ENCODE measurements at places on chromosomes 1 and 21.
A peak's percentile ranks its signal among the peaks of the same experiment; 100 is the strongest.

DNA sequence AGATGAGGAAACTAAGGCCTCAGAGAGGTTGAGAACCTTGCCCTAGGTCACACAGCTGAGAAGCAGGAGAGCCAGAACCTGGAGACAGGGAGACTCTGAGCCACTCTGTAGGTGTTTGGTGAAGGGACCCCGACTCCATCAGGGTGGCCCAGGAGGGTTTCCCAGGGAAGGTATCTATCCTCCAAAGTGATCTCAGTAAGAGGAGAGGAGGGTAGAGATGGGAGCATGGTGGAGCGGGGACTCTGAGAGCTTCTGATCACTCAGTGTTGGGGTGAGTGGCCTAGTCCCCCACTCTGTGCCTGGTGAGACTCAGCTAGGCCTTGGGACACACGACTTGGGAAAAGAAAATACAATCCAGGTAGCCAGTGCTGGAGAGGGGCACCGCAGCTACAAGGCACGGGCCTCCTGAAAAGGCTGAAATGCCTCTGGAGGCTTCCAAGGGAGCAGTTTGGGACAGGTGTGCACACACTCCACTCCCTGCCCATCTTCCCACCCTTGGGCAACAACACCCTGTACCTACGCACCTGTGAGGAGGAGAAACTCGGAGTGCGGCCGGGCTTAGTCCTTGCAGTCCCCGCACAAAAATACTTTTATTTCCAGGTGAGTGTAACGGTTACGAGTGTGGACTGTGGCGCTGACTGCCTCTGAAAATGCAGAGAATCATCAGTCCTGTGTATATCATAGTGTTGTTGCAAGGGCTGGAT lies 80.8 kb downstream of the CAMK2N1 start:
- no peak for DNase-seq

- DNase-seq = no peak
Observed at GRCh38 chr1:193694741-193695140, 508.3 kb upstream of the B3GALT2 start.

DNA sequence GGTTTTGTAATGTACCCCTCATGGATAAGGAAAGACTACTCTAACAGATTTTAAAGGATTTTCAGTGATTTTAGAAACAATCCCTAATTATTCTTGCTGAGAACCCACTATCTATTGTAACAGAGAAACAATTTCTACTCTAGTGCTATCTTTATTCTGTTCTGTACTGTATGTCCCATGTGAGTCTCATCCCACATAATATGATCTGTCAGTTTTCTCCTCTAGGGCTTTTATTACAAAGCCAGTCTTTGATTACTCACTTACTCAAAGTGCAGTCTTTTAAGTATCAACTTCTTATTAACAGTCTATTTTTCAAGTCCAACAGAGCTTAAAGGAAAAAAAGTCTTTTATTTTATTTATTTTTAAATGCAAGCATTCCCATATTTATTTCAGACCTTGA lies 54.8 kb downstream of the CTH start:
- no peak for DNase-seq

DNA sequence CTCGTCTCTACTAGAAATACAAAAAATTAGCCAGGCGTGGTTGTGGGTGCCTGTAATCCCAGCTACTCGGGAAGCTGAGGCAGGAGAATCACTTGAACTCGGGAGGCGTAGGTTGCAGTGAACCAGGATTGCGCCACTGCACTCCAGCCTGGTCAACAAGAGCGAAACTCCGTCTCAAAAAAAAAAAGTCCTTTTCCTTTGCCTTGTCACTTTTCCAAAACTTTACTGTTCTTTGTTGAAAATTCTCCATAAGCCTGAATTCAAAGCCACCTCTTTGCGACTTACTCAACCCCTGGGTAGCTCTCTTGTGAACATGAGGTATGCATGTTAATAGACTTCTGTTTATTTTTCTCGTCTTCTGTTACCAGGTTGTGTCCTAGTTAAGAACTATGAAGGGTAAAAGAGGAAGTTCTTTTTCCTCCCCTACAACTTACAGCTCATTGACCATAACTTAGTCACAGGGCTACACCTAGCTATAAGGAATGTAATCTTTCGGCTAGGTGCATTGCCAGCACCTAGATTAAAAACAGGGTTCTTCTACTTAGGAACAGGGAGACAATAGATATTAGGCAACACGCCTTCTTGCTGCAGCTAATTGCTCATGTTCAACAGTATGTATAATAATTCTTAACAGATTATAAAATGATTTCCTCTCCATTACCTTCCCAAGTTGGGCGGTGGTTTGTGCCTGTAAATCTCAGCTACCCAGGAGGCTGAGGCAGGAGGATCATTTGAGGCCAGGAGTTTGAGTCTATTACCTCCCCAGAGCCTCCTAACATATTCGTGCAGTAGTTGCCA lies 40.9 kb downstream of the PTAFR start:
- peak; percentile 53 for DNase-seq

DNA sequence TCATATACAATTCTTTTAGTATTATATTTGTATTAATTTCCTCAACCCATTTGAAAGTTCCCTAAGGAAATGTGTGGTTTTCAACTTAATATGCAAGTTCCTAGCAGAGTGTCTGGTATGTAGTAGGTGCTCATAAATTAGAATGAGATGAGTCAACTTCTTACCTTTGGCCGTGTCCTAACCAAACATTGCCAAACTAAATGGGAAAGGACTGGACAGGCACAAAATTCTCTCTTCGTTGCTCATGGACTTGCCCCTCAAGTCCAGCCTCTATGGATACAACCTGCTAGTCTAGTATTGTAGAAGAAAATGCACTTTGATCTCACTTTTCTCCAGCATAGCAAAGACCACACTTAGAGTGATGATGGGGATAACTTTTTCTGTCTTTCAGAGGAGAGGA lies 11.6 kb upstream of the MRPS14 start:
- DNase-seq = no peak

- DNase-seq = no peak
Observed at GRCh38 chr1:29333008-29333407, 96.7 kb downstream of the PTPRU start.

- DNase-seq = no peak
Observed at GRCh38 chr1:31122101-31122735, 56.7 kb upstream of the PUM1 start.

GRCh38 chr1:85058786-85059185 lies 10.5 kb upstream of the MCOLN3 start:
- no peak for DNase-seq

DNA sequence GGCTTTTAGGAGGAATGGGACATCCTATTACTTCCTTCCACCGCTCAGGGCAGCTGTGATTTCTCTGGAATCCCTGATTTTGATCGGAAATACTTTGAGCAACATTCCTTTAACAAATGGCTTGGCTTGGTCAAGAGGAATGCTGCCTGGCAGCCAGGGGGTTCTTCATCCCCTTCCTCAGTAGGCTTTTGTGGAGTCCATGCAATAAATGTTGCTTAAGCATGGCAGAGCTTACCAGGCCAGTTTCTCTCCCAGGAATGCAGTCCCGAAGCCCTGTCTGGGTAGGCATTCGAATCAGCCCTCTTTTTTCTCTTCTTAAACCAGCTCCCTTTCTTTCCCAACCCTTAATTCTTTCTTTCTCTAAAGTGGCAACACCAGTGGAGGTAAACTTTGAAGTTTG lies 177.1 kb upstream of the KIAA0040 start:
- no peak for DNase-seq

- DNase-seq = no peak
Observed at GRCh38 chr1:203295796-203296195, 9.5 kb upstream of the BTG2 start.

GRCh38 chr21:45592208-45592619 lies 50.0 kb upstream of the SLC19A1 start:
- no peak for DNase-seq

- DNase-seq = no peak
Observed at GRCh38 chr1:222384531-222384930, 163.4 kb downstream of the HHIPL2 start.

- DNase-seq = no peak
Observed at GRCh38 chr1:165116171-165116570, 240.3 kb downstream of the LMX1A start.

DNA sequence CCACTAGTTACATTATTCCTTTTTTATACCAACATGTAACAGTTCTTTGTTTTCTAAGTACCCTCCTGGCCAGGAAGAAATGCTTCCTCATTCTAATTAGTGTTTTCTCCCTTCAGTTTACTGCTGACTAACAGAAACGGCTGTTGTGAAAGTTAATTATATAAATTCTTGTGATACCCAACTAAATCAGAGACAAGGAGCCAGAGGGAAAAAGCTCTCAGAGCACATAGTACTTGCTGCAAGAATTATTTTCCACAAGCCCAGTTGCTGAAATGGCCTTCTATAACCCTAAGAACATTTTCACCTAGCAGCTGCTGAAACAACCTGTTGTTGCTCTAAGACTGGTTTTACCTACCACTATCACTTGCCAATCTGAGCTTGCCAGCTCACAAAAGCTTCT lies 82.4 kb downstream of the FAF1 start:
- no peak for DNase-seq

DNA sequence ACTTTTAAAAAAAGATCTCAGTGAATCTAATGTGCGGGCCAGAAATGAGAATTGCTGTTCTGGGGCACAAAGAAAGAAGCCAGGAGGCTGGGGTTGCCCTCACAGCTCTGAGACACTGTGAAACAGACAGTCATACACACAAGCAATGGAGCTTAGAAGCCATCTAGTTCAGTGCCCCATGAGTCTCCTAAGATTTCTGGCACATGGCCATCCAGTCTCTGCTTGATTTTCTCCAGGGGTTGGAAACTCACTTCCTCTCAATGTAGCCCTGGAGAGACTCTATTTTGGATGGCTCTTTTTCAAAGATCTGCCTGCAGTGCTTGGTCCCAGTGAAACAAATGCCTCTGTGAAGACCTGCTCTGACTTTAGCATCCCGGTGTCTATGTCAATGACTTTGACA lies 38.6 kb downstream of the KCNN3 start:
- no peak for DNase-seq

DNA sequence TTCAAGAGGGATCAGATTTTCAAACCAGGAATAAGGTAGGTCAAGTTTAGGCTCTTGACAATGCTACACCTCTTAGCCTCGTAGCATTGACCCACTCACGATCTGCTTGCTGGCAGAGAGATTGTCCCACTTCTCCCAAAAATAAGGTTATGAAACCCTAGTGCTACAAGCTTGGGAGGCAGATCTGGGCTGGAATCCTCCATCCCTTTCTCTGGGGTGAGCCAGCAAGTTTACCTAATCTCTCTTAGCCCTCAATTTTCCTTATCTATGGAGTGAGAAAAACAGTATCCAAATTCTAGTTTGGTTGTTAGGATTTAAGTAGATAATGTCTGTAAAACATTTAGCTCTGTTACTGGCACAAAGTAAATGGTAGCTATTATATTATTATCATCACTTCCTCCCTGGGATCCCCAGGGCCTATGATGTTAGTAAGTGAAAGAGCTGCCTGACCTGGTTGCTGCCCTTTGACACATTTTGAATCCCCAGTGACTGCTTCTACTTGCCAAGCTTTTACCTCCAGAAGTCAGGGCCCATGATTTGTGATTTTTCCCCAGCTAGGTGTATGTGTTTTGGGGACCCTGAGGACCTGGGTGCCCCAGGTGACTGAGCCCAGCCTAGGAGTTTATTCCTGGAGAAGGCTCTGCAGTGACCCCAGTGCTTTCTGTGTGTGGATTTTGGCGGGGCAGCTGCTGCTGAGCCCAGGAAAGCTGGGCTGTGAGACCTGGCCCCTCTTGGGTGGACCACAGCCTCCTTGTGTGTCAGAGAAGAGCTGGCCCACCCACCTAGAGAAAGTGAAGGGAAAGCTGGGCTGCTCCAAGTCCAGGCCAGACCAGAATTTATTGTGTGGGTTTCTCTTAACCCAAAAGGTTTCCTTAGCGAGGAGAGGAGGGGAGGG lies 48.2 kb upstream of the VANGL1 start:
- DNase-seq = no peak

DNA sequence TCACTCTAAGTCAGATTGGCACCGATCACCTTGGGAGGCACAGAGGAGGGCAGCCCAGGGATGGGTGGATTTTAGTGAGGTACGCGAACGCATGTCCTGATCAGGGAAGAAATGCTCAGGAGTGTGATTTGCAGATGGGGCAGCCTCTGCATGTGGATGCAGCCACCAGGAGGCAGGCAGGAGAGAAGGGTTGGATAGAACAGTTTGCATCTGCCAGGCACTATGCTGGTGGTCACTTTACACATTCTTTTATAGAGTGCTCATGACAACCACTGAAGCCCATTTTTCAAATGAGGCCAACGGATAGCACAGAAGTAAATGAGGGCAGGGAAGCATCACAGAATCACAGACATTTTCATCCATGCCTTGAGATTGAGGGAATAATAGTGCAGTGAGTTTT lies 5.7 kb downstream of the LAMB3 start:
- no peak for DNase-seq

- no peak for DNase-seq
Observed at GRCh38 chr1:6799499-6799898, 14.2 kb downstream of the CAMTA1 start.

DNA sequence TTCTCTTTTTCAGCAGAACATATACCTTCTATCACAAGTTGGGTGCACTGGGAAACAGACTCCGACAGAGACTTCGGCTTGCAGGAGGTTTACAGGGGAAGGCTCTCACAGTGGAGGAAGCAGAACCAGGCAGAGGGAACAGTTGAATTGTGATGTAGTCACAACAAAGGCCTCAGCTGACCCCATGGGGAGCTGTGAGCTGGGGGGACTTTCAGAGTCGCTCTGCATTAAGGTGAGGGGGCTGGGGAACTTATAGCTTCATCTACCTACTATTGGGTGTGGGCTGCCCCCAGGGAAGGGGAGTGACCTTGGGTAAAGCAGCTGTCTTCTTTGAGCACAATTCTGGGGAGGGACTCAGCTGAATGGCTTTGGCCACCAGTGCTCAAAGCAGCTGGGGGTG lies 94.9 kb upstream of the POU3F1 start:
- DNase-seq = no peak

DNA sequence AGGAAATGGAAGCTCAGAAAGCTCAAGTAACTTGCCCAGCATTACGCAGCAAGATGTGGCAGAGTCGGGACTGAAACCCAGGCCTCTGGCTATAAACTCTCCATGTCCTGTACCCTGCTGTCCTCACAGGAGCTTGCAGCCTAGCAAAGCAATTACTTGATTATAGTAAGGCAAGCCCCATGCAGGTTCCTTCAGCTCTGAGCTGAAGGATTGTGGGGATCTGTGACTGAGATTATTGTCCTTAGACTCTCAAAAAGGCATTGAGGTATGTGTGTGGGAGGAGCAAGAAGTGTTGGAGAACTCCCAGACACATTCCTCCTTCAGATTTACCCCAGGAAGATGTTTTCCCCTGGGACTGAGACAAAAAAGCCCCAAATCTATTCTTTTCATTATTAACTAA lies 124.0 kb upstream of the SPATA6 start:
- DNase-seq = no peak

All from SIG-M5 (cell line).